Gastroesophageal sphincter (tissue), 4 donors: ENCODE measurements at places on chromosomes 16 and 17.

- no peaks in the 10 kb centered on the region for H3K27me3 ChIP-seq
- H3K4me3 ChIP-seq, result no peak overlapping the region
- H3K4me1 ChIP-seq, result no peaks in the 10 kb centered on the region
These were observed 61.8 kb upstream of the RBFOX1 start for GRCh38 chr16:7270823-7271222.

DNA sequence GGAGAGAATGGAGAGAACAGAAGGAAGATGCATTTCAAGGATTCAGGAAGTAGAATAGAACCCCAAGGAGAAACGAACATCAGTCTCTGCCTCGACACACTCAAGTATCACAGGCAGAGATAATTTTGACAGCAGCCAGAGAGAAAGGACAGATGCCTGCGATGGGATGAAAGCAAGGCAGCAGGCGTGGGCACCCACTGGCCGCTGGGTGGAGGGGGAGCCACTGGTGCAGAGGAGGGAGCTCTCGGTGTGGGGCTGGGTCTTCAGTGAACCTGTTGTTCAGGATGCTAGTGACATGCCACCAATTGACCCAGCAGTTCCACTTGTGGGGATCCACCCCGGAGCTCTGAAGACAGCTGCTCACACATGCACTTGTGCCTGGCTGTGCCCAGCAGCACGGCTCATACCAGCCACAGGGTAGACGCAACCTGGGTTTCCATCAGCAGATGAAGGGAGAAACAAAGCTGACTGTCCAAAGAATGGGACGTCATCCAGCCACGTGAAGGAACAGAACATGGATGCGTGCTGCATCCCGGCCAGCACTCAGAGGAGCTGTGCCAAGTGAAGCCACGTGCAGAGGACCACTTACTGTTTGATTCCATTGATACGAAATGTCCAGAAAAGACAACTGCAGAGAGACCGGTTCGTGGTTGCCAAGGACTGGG, 127.0 kb downstream of the BANP start:
- no peak overlapping the region for H3K27ac ChIP-seq
- peaks cover 54% of the 10 kb centered on the region for H3K36me3 ChIP-seq
- H3K4me3 ChIP-seq, result no peak overlapping the region

DNA sequence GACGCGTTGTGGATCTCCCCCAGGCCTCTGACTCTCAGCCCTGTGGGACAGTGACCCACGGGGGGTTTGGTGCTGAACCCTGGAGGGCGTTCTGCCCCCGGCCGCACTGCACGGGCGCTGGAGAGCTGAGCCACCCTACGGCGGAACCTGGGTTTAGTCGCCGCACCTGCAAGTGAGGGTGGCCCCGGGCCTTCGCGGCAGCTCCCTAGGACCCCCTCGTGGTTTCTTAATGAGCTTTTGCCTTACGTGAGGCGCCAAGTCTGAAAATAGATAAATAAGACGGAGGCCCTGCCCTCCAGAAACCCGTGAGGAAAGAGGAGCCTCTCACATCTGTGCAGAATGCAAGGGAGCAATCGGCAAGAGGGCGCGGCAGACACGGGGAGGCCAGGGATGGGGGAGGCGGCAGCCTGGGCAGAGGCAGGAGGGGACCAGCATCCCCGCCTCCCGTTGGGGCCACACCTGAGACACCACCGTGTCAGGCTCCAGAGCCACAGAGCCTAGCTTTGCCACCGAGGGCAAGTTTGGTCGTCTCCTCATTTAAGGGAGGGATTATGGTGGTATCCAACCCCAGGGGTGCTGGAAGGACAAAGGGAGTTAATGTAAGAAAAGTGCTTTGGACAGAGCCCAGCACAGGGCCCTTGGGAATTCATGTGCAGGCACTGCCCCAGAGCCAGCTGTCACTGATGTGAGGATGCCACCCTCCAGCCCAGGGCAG, 153.2 kb upstream of the CHMP6 start:
- H3K27ac ChIP-seq, result no peak overlapping the region
- no peak overlapping the region for H3K4me3 ChIP-seq
- no peaks in the 10 kb centered on the region for H3K27me3 ChIP-seq
- peaks cover 7% of the 10 kb centered on the region for H3K4me1 ChIP-seq
- ATAC-seq, result no peak

GRCh38 chr16:5622234-5622884, 524.8 kb upstream of the EEF2KMT start:
- no peak overlapping the region for H3K4me3 ChIP-seq
- no peaks in the 10 kb centered on the region for H3K36me3 ChIP-seq
- H3K4me1 ChIP-seq, result no peaks in the 10 kb centered on the region
- no peak for ATAC-seq
- H3K27me3 ChIP-seq, result peaks cover 22% of the 10 kb centered on the region

DNA sequence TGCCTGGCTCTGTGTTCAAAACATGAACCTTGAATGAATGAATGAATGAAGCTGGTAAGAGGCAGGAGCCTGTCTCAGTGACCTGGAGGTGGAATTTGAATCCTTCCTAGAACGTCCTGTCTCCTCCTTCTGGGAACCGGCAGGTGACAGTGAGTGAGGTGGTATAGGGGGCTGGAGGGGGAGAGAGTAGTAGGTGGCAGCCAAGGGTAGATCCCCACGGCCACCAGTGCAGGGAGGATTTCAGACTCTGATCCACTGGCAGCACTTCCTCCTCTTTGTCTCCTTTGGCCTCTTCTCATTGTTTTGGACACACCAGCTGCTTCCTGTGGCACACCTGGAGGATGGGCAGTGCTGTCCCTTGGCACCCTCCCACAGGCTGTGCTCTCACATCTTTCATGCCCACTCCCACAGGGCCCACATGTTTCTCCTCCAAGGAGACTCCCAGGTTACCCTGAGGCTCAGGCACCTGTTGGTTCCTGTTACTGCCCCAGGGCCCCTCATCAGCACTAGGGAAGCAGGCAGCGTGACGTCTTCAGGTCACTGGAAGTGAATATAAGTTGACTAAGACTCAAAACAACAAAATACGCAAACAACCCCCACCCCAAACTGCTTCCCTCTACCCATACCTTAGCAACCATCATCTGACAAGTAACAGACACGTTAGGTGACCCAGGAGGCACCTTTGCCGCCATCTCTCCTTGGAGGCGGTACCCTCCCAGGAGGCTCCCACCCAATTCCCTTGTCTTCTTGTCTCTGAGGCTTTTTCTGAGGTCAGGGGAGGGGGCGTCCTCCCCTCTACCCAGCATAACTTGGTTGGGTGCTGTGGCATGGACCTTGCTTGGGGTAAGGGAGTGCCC, 84.6 kb downstream of the N4BP1 start:
- H3K27me3 ChIP-seq, result no peaks in the 10 kb centered on the region
- H3K4me1 ChIP-seq, result no peaks in the 10 kb centered on the region
- no peaks in the 10 kb centered on the region for H3K36me3 ChIP-seq
- H3K27ac ChIP-seq, result no peak overlapping the region
- no peak overlapping the region for H3K4me3 ChIP-seq
